ENCODE measurements at places on chromosomes 4 and X.

- DNase-seq = no peak
These were observed 48.6 kb downstream of the ACOX3 start for GRCh38 chr4:8391972-8392371.

GRCh38 chr4:108751321-108751720 is 11.5 kb downstream of the ETNPPL start:
- DNase-seq = no peak

DNA sequence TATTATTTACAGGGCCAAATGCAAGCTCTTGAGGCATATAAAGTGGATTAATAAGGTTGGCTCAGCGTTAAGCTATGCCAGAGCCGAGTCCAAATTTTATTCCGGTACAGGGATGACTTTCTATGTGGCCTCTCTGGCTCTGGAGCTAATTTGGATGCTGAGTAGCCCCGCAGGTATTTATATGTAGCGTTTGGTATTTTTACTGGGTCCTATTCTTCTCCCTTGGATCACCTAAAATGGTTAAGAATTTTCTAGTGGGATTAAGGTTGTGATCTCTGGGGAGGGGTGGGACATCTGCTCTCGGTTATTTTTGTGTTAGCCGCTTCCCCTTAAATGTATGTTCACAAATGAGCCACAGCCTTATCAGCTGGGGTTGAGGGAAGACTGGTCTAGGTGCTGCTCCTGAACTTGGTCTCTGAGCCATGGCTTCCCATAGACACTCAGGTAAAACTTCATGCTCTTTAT is 49.4 kb downstream of the FHL1 start:
- no peak for DNase-seq

DNA sequence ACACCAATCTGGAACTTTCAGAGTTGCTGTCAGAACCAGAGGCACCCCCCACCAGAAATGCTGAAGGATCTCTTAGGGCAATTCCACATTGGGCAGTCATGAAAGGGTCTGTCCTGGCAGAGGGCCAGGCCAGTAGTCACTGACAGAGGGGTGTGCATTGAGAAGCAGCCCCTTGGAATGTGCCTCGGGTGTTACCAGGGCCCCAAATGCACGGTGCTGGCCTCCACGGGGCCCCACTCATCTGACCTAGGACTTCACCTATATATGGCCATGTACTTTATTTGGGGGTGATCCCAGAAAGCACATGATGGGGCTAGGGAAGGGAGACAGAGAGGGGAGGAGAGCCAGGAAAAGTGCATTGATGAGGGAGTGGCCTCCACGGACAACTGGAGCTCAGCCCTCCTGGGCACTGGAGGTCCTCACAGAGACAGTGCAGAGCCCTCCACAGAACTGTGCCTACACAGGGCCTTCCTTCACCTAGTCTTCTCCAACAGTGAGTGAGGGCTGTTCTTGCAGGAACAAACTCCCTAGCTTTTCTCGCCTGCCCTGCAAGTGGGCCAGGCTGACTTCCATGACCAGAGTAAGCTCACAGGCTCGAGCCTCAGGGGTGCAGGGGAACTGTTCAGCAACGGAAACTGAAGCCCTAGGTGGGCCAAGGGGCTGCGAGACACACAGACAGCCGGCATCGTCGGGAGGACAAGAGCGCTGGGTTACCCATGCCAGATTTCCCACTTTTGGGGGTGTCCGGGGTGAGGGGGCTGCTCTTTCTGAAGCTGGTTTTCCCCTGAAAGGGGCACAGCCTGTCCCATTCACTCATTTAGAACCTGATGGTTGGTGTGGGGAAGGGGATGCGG is 136.2 kb downstream of the HMX1 start:
- DNase-seq = no peak

- DNase-seq = no peak
These were observed 691 bp upstream of the USP46 start for GRCh38 chr4:52659722-52660261.

DNA sequence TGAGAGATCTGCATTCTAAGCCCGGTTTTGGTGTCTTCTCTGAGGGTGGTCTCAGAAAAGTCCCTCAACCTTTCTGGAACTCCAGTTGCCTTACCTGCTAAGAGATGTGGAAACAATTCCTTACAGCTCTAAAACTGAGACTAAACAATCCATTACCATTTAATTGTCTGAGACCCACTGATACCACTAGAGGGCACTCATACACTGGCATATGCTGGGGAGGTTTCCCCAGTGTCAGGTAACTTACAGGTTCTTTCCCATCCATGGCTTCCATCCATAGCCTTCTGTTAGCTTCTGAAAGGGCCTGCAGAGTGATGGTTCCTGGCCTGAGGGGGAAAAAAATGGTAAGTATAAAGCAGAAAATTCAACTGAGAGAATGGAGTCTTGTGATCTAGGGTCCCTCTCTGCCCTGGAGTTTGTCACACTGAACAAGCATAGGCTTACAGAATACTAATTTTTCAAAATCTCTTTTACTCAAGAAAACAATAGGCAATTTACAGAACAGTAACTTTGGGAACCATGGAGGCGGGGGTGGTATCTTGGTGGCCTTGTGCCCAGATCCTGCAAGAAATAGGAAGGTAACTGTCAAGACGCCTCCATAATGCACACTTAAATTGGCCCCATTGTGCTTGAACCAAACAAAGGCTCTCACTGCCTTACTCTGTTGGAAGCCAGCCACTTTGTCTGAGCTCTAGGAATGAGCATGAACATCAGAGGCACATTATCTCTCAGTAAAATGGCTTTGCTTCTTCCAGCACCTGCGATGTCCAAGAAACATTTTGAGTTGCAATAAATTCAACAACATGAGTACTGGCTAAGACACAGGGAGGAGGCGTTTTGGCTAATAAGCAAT is 236.1 kb downstream of the OPHN1 start:
- peak; percentile 53 for DNase-seq

DNA sequence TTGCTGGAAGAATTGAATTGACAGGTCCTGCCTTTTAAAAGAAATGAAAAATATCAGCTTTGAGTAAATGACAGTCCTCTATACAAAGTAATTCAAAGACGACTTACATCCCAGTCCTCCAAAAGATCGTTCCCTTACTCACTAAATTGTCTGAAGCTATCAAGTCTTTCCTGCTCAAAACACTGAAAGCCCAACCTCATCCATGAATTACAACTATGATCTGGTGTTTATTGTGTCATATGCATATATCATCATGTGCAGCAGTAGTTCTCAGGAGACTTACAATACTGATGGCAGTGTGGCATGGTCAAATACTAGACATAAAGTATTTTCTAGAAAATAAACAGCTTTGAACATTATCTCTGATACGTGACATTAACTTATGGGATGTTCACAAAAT is 97.8 kb downstream of the PDGFC start:
- DNase-seq = no peak

- DNase-seq = no peak
These were observed 1.3 kb upstream of the ZNF141 start for GRCh38 chr4:336099-336892.

- DNase-seq = no peak
These were observed 33.9 kb upstream of the BMP2K start for GRCh38 chr4:78742300-78742699.

GRCh38 chrX:112223391-112223790 is 140.8 kb upstream of the TRPC5 start:
- no peak for DNase-seq

DNA sequence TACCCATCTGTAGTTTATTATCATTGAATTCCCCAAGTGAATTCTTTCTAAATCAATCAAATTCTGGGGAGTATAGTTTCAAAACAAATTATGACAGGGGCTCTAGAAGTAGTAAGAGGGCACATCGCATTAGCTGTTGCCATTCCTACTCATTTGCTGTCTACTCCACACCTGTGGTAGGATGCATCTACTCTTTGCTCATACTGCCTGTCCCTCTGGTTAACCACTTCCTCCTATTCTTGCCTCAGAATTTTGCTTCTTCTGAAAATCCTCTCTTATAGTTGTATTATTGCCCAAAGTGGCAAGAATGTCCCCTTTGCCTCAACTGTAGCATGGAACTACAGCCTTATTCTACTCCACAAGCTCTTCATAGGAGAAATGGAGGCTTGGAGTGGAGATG is 12.7 kb upstream of the DGKK start:
- DNase-seq = no peak

DNA sequence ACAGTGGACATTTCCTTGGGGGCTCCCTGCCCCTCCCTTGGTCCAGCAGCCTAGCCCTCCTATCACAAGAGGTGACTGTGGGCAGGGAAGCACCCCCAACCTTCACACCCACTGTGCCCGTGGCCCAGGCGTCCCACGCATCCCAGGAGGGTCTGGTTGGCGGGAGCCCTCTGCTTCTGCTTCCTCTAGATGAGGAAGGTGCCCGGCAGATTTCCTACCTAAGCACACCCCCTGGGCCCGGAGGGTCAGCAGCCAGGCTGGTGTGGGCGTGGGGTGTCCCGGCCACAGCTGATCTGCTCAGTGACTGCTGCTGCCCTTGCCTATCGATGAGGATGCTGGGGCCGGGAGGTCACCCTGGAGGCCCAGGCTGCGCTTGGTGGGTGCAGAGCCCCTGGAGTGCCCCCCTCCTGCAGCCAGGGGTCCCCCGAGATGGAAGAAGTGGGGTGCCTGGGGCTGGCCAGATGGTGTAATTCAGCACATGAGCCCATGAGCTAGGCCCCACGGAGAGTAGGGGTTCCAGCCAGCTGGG is 12.2 kb downstream of the SH3BP2 start:
- DNase-seq = no peak

DNA sequence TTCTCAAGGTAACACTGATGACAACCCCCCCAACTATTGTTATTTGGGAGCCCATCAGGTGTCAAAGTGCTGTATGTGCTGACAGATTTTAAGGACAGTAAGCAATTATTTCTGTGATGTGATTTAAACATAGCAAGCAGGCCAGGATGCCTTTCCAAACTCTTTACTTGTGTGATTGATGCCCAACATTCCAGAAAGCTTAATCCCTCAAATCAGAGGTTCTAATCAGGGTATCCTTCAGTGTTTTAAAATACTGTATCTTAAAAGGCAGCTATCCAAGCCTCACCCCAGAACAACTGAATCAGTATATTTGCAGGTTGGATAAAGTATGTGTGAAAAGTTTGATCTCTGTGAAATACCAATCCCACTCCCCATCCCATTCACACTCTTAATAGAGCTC is 119.7 kb downstream of the GASK1B start:
- no peak for DNase-seq

- no peak for DNase-seq
These were observed 362.6 kb upstream of the MAGEB2 start for GRCh38 chrX:29852767-29853166.

- DNase-seq = no peak
These were observed 1.5 kb downstream of the MAN2B2 start for GRCh38 chr4:6576512-6576911.

GRCh38 chr4:25081866-25082471 is 51.2 kb upstream of the LGI2 start:
- DNase-seq = no peak

GRCh38 chr4:152020073-152020472 is 259.3 kb upstream of the GATB start:
- no peak for DNase-seq

DNA sequence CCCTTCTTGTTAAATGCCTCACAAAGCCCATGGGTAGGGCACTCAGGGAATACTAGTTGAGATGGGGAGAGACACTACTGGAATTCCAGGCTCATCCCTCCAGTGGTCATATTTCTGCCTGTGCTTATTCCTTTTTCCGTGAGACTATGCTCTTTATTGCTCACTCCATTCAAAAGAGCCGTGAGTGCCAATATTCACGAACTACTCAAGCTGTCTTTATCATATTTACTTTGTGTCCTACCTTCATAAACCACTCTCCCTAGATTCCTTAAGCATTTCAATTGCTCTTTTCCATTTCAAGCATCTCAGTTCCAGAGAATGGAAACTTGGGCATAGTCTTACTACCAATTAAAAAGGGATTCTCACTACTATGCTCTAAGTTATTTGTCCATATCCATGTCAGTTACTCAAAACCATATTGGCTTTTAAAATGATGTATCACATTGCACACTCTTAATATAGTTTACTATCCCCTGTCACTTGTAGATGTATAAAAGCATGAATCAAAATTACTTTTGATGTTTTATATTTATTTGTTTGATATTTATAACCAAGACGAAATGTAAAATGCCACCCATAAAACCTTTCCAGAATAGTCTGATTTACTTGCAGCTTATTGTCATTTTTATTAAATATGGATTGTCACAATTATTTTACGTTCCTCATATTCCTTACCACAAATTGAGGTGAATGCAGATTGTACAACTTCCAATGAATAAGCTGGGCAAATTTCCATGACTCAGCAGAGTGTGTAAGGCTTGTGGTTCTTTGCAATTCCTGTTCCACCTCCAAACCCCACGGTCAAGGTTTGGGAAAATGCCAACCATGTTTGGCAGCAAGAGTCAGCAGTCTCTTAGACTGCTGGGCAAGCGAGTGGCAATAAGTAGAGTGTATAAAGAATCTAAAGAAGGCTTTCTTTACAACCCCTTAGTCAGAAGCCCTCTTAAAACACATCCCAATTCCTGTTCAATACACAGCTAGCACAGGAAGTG is 24.4 kb downstream of the ENOX2 start:
- DNase-seq = no peak

DNA sequence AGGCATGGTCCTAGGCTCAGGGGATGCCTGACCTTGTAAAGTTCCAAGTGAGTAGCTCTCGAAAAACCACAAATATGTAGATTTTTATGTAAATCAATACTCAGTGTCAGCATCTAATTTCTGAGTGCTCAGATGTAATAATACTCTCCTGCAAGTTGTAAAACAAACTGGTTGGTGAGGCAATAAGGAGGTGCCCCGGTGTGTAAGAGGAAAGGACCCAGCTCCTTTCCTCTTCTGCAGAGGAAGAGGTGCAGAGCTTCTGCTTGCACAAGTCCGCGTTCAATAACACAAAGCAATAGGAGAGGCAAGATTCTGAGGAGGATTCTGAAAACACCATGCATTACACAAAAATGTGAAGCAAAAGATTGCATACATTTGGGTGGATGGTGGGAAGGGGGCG is 43.6 kb upstream of the ENPP6 start:
- no peak for DNase-seq

GRCh38 chrX:93673869-93674271 is at the start of gene FAM133A:
Gene FAM133A (plus strand): TSS chrX:93674206. CDS start chrX:93709420, 35,214 bp downstream.
- DNase-seq = peak; percentile 44

GRCh38 chrX:15299941-15300851 is 15.2 kb downstream of the ASB11 start:
- DNase-seq = peak; percentile 8

DNA sequence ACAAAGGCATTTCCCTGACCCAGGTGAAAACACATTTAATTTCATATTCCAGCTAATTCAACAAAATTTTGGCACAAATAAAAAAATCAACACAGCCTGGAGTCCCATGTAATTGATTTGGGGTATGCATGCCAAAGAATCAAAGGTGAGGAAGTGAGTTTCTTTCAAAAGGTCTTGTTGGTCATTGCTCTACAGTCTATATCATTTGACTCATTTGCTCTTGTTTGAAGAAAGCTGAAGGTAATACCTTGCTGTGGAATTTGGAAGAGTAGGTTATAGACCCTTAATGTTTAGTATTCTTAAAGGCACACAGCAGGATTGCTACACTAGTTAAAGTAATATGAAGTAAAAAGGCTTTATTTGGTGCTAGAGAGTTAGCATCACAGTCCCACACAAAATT is 25.4 kb downstream of the COL4A6 start:
- DNase-seq = no peak

GRCh38 chr4:42678512-42678911 is 21.6 kb upstream of the ATP8A1 start:
- no peak for DNase-seq

GRCh38 chrX:107625739-107626138 is 2.6 kb upstream of the PRPS1 start:
- no peak for DNase-seq
